ENCODE measurements at places on chromosomes 3 and 15.

DNA sequence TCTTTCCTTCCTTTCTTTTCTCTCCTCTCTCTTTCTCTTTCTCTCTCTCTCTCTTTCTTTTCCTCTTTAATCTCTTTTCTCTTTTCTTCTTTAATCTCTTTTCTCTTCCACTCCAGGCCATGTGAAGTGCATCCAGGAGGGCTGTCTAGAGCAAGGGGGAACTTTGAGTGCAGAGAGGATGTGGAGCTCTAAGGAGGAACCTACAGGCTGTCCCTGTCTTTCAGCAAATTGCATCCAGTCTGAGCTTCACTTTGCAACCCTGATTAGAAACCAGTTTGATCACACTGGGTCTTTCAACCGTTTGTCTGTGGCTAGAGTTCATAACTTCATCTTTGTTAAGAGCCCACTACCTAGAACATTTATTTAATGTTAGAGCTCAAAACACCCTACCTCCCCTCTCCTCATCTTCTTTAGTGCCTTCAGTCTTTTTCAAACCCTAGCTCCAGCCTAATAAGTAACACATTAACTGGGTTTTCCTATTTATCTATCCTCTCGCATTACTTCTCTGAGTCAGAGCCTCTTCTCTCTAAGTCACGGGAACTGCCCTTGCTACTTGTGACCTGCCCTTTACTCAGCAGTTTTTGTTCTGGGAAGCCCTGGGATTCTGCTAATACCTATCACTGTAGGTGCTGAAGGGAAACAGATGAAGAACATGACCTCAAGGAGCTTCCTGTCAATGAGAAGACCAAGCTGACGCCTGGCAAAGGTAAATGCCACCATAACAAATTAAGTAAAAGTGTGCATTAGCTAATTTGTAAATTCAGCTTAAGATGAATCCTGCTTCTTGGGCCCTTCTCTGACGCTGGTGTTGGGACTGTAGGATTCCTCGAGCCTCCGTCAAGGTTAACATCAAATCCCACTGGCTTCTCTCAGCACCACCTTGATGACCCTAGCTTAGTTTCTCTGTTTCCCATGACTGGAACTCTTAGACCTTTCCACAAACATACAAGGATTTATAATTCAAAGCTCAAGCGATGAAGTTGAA, at the start of gene GCNT3:
Gene GCNT3 (plus strand): TSS at position 508 of the 985 bp plus-strand sequence. CDS start 6,456 bp downstream, outside the sequence.
- H3K36me3 ChIP-seq = no peaks in the 10 kb centered on the region
- no peak for DNase-seq
- peaks cover 27% of the 10 kb centered on the region for H3K27me3 ChIP-seq
- H3K4me3 ChIP-seq = no peak within 1 kb of the TSS
- H3K27ac ChIP-seq = no peak within 1 kb of the TSS
- H3K4me1 ChIP-seq = peaks cover 4% of the 10 kb centered on the region

DNA sequence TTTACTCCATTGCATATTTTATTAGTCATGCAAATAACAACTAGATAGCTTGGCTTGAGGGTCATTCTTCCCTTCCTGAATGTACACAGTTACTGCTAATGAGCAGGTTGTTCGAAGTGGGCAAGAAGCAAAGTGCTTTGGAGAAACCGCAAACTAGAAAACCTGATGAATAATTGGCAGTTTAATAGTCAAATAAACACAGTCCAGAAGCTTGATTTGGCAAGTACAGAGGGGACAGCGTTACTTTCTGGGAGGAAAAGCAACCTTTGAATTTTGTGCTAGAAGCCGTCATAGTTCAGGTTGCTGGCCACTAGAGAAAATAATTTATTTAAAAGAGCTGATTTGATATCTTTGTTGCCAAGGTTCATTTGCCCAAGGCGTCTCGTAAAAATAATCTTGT, 94.9 kb downstream of the MFSD1 start:
- H3K27me3 ChIP-seq = peaks cover 36% of the 10 kb centered on the region
- no peak overlapping the region for H3K4me3 ChIP-seq
- no peaks in the 10 kb centered on the region for H3K4me1 ChIP-seq
- H3K36me3 ChIP-seq = no peaks in the 10 kb centered on the region

- no peaks in the 10 kb centered on the region for H3K27me3 ChIP-seq
- H3K27ac ChIP-seq = no peak overlapping the region
- H3K4me1 ChIP-seq = peaks cover 28% of the 10 kb centered on the region
- H3K4me3 ChIP-seq = no peak overlapping the region
- DNase-seq = no peak
- H3K36me3 ChIP-seq = no peaks in the 10 kb centered on the region
These were observed 57.1 kb downstream of the EPHB1 start for GRCh38 chr3:134852132-134852531.

DNA sequence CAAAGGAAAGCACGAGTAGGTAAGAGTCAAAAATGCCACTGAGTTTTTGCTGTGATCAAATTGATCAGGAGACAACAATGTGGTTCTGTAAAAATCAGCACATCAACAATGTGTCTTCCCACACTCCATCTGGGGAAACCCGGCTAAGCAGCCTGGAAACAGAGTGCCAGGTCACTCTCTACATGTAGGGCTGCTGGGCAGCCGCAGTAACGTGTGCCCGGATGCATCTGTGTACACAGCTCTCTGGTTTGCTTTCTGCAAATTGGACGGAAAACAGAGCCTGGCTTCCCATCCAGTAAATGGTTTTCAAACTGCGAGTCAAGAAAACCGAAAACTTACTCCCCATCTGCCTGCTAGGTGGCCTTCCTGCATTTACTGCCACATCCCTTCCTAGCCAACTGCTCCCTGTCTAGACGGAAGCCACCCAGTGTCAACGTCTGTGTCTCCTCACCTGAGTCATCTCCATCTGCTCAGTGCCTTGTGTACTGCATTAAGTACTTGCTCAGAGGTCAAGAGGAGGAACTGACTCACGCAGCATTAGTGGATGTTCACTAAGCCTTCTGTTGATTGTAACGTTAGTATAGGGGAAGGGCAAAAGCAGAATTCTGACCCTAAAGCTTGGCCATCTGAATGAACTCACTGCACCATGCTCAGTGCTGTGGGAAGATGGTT, 124.1 kb downstream of the TJP1 start:
- peaks cover 17% of the 10 kb centered on the region for H3K36me3 ChIP-seq
- no peak for DNase-seq
- H3K4me3 ChIP-seq = no peak overlapping the region
- H3K27ac ChIP-seq = no peak overlapping the region
- H3K27me3 ChIP-seq = no peaks in the 10 kb centered on the region

GRCh38 chr3:60948488-60948887, 302.8 kb downstream of the FHIT start:
- no peak overlapping the region for H3K4me3 ChIP-seq
- H3K36me3 ChIP-seq = no peaks in the 10 kb centered on the region
- no peaks in the 10 kb centered on the region for H3K27me3 ChIP-seq
- H3K27ac ChIP-seq = no peak overlapping the region
- no peak for DNase-seq

DNA sequence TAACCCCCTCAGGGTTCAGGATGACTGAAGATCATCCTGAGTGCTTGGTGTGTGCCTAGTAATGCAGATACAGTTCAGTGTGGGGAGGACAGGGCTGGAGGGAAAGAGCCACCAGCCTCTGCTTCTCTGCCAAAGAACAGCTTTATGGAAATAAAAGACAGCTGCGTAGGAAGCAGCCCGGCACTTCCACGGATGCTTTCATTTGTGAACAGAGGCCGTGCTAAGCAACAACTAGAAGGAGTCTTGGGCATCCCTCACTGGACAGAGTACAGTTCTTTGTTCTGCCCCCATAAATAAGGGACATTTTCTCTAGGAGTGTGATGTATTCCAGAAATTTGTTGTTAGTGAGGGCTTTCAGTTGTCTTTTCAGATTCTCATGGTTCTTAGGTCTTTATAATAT, 194.8 kb upstream of the RGMA start:
- no peak for DNase-seq
- no peaks in the 10 kb centered on the region for H3K36me3 ChIP-seq
- peaks cover 67% of the 10 kb centered on the region for H3K4me1 ChIP-seq
- peak overlapping the region; percentile 59 for H3K4me3 ChIP-seq

- no peaks in the 10 kb centered on the region for H3K27me3 ChIP-seq
- no peak overlapping the region for H3K27ac ChIP-seq
- peaks cover 44% of the 10 kb centered on the region for H3K4me1 ChIP-seq
These were observed 98.5 kb upstream of the SLC2A2 start for GRCh38 chr3:171125010-171125409.

Measured in neural crest cell (in vitro differentiated cells).